ENCODE measurements at places on chromosomes 16 and 17.

DNA sequence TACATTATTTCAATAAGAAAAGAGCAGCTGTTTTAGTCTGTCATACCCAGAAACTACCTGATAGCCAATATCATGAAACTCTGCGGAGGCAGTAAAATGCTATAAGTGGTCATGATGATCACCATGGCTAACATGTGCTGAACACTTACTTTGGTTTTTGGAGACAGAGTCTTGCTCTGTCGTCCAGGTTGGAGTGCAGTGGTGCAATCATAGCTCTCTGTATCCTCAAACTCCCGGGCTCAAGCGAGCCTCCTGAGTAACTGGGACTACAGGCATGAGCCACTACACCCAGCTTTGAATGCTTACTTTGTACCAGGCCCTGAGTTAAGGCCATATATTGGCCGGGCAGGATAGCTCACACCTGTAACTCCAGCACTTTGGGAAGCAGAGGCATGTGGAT lies 101.2 kb upstream of the DHX40 start:
- DNase-seq, result no peak

GRCh38 chr17:1644493-1645206 lies 882 bp downstream of the SCARF1 start:
- DNase-seq, result peak; percentile 24

- DNase-seq, result no peak
Measured at GRCh38 chr17:74827800-74828199, 31.9 kb downstream of the GRIN2C start.

GRCh38 chr17:42850954-42851353 lies at the start of gene AOC3:
TSS of gene AOC3 (plus strand) at chr17:42851199. CDS start at chr17:42851344, 145 bp downstream.
- DNase-seq, result no peak

DNA sequence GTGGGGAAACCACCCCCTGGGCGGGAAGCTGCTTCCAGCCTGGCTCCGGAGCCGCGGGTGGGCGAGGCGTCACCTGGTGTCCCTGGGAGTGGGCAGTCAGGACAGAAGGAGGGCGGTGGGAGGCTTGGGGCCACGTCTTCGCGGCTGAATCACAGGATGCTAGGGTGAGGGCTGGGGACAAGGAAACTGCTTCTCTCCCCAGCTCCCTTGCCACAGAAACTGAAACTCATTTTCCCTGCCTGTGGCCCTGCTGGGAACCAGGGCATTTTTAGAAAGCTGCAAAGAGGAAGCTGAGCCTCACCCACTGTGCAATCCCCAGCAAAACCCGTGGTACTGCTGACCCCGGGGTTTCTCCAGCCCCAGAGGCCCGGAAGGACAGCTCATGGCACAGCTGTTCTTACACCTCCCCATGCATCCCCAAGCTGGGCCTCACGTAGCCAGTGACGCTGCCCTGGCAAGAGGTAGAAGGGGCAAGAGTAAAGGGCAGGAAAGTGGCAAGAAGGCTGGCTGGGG lies 8.2 kb downstream of the RHBDF2 start:
- peak; percentile 37 for DNase-seq

DNA sequence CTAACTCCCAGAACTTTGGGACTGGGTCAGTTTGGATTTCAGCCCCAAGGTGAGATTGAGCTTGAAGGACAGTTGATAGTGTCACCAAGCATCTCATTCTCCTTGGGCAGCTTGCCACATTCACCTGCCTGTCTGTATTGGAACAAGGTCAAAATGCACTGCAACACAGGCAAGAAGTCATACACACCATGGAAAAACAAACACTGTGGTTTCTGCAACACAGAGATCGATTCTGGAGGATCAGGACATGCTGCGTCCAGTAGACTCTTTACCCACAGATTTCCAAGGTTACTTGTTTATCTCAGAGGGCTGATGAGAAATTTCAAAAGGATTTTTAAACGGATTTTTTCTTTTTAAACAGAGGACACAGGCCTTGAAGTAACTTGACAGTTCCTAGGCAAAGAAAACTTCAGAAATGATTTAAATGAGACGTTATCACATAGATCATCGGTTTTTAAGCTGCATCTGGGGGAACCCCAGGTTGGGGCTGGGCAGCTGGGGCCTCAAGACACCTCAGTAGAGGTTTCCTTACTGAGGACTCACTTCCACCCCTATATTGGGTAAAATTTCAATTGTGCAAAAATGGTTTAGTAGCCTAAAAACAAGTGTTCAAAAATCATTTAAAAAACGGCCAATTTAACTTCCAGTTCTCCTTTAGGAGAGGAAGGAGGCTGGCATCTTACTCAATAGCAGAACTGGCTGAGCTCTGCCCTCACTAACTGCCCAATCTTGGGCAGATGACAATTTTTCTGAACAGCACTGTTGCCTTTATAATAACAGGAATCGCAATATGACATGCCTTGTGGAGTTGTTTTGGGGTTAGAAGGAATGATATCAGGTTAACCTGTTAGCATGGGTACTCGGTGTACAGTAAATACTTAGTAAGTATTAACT lies 299.3 kb downstream of the XYLT1 start:
- no peak for DNase-seq

- DNase-seq, result no peak
Measured at GRCh38 chr17:38673707-38674013, 1.1 kb downstream of the EPOP start.

DNA sequence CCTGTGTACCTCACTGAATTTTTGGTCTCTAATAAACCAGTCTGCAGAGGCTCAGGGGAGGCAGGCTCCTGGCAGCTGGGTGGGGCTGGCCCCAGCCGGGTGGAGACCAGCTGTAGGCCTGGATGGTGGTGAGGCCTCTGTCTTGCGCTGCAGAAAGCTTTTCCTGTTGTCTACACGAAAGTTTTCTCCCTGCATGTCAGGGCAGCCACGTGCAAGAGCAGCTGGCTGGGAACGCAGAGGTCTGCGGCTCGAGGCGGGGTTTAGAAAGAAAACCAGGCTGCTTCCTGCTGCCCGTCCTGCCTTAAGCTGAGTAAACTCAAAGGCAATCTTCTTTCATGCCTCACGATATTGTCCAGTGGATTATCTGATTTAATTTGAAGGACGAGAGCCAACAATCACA lies 2.4 kb downstream of the SERPINF1 start:
- peak; percentile 33 for DNase-seq

- DNase-seq, result no peak
Measured at GRCh38 chr16:31112711-31113110, 4.5 kb downstream of the BCKDK start.

GRCh38 chr17:12107905-12108304 lies 87.2 kb downstream of the MAP2K4 start:
- DNase-seq, result no peak

- no peak for DNase-seq
Measured at GRCh38 chr17:45036691-45037090, 14.7 kb downstream of the DCAKD start.

DNA sequence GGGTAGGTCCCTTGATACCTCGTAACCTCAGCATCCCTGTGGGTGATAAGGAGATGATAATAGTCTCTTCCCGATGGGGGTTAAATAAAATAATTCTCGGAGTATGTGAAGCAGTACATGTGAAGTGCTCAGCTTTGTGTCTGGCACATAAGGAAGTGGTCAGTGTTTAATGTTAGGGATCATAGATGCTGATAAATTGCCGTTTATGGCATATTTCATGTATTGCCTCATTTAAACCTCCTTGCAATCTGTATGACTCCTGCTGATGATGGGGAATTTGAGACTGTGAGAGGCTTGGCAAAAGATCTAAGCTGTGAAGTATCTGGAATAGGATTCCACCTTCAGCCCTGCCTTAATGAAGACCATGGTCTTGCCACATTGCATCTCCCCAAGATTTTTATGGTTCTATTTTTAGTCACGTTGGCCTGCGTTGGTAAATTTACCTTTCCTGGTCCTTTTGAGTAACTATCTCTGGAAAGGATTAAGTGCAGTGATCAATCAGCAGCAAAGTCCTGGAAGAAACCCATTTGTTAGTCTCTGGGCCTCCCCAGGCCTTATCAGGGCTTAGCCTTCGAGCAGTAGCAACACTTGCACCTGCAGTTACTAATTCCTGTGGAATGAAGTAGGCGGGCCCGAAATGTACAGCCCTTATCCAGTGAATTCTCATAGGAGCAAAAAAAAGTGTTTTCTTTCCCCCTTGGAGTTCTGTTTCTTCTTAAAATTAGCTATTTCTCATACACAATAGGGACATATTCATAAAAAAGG lies 144.9 kb downstream of the WWOX start:
- no peak for DNase-seq

GRCh38 chr17:71166311-71166710 lies 954.5 kb upstream of the SOX9 start:
- no peak for DNase-seq

Measured in activated CD4-positive, alpha-beta T cell treated with anti-CD3 and anti-CD28 coated beads for 4 hours (primary cell).